Stimulated activated CD8-positive, alpha-beta memory T cell treated with anti-CD3 and anti-CD28 coated beads, Interleukin-4, amount 100 ng/mL, for 1 hour (primary cell): ENCODE measurements at places on chromosomes 7 and 10.
A peak's percentile ranks its signal among the peaks of the same experiment; 100 is the strongest.

GRCh38 chr10:129411393-129411705, 55.7 kb upstream of the MGMT start:
- DNase-seq: no peak

GRCh38 chr10:24381235-24382010, 172.5 kb downstream of the KIAA1217 start:
- DNase-seq: no peak

- no peak for DNase-seq
These were observed 385.0 kb downstream of the KCNMA1 start for GRCh38 chr10:77252380-77253146.

DNA sequence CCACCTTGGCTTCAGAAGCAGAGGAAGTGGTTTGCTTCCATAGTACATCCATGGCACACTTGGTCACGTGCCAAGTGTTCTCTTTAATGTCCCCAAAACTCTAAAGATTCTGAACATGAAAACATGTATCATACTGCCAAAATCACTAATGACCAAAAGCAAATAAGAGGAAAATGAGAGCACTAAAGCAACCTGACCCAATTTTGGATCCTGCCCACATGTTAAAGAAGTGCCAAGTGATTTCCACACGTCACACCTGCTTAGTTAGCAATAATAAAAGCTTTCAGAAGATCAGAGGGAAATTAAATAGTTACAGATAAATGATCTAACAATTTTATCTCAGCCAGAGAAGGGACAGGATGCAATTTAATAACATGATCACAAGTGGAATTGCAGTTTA, 1170.0 kb downstream of the XPNPEP1 start:
- DNase-seq: no peak

GRCh38 chr10:16314259-16314658, 122.6 kb upstream of the PTER start:
- no peak for DNase-seq

DNA sequence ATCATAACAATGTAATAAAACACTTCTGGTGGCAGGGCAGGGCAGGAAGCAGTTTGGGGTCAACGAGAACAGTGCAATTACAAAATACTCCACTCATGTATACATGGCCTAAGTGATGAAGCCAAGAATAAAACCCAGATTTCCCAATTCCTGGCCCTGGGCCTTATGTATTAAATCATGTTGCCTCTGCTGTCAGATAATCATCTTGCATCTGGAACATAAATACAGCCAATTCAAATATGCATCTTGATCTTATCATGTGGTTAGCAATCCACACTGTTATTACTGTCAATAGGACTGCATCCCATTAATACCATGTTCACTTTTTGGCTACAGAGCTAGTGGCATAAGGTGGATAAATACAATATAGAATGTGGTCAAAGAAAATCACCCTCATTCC, 186.5 kb upstream of the SLC25A13 start:
- no peak for DNase-seq

- DNase-seq: no peak
These were observed 23.7 kb upstream of the TRIM24 start for GRCh38 chr7:138436388-138436787.

DNA sequence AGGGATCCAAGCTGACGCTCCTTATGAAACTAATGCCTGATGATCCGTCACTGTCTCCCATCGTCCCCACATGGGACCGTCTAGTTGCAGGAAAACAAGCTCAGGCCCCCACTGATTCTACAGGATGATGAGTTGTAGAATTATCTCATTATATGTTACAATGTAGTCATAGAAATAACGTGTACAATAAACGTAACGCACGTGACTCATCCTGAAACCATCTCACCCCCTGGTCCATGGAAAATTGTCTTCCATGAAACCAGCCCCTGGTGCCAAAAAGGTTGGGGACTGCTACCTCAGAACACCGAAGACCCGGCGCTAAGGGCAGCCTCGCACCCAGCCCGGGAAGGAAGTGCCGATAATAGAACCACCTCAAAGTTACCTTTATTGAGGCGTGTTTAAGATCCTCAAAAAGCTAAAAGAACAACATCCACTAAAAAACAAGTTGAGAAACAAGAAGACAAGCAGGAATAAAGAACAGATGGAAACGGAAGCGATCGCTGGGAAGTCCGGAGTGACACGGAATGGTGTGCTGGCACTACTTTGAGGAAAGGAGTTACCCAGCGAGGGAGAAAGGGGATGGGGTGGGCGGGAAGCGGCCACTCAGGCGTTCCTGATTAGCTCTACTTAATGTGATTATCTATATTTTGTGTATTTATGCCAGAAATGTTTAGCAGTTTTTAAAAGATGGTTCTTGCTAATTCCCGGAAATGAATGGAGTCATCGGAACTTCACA, 50.1 kb upstream of the PRKAR1B start:
- no peak for DNase-seq

GRCh38 chr7:80182630-80183276, 48.1 kb downstream of the GNAI1 start:
- no peak for DNase-seq

- no peak for DNase-seq
These were observed 37.7 kb downstream of the COA1 start for GRCh38 chr7:43691611-43692010.

DNA sequence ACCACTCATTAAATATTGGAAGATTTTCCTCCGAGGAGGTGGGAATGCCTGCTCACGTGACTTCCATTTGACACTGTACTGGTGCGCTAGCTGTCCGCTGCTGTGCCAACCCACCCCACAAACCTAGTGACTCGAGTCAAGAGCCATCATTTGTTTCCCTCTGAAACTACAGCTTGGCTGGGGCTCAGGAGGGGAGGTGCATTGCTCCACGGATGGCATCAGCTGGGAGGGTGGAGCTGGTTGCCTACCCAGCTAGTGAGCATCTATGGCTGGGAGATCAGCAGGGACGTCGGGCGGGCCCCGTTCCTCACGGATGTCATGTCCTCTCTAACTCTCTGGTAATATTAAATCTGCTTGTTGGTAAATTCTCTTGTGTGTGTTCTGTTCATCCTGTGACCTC, 9.5 kb upstream of the FOXL3 start:
- no peak for DNase-seq

DNA sequence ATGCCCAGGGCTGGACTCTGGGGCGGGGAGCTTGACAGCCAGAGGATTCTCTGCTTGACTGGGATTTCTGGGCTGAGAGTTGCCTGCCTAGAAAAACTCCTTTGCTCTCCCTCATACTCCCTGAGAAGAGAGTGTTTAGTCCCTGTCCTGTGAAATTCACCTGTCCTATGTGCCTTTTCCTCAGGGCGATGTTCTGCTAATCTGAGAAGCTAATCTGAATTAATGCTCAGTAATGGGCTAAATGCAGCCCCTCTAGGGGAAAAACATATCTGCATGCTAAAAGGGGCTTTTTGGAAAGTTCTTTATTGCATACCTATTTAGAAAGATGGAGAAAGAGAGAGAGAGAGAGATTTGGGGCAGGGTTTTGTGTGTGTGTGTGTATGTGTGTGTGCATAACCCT, 454.4 kb downstream of the GATA3 start:
- no peak for DNase-seq

- DNase-seq: no peak
These were observed 51.1 kb downstream of the KCTD7 start for GRCh38 chr7:66679633-66680244.

GRCh38 chr7:30148951-30149459, 14.2 kb downstream of the MTURN start:
- no peak for DNase-seq

DNA sequence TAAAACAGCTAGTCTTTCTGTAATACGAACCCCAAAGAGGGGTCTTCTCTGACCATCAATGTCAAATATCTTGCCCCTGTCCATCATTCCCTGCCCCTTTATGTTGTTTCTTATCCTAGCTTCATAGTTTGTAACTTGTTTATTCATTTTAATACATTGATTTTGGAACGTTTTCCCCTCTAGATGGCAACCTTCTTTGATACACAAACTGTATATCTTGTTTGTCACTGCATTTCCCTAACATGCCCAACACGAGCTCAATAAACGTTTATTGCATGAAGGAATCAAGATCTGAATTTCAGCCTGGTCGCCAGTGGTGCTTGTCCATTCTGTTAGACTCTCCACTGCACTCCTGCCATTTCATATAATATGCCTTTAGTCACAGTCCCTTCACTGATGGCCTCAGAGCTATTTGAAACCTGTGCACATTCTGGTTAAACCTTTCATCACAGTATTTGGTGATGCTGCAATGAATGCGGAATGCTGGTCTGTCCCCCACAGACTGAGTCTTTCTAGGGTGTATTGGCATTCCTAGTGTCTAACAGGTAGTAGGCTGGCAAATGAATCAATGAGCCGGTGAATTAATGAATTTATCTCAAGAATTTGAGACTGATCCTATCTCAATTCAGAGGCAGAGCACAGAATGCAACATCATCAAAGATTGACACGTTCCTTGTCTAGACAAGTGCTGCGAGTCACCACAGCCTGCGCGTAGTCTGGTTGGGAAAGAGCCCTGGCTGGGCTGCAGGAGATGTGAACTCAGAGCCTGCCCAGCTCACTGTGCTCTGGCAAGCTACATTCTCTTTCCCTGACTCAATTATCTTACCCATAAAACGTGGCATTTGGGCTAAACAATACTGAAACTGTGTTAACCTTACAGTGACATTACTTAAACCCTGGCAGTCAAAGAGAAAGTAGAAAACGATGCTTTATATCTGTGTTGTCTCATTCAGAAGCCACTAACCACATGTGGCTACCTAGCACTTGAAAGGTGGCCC, 55.2 kb upstream of the FRMD4A start:
- DNase-seq: no peak

GRCh38 chr7:4189131-4189570, 492.9 kb upstream of the FOXK1 start:
- no peak for DNase-seq

GRCh38 chr7:132152131-132152889, 424.0 kb downstream of the PLXNA4 start:
- no peak for DNase-seq

DNA sequence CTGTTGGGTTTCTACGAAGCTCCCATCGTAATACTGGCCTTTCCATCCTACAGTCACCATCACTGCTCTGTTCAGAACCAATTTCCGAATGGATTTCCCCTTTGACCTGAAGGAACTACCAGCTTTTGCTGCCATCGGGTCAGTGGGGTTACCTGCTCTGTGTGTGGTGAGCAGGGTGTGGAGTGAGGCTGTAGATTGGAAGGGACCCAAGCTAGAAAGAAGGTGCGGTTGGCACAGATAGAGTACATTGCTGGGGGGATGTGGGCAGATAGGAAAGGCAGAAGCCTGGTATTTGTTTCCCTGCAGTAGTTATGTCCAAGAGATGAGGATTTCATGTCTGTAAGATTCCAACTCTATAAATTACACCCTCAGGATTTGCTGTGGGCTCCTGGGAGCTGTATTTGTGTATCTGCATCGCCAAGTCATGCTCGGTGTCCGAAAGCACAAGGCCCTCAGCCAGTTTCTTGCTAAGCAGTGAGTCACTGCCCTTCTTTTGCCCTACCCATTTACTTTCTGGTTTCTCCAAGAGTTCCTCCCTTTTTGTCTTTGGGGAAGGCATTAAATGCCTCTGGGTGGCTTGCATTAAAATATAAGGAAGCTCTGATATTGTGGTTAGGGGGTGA, 15.4 kb downstream of the CLCN1 start:
- no peak for DNase-seq

DNA sequence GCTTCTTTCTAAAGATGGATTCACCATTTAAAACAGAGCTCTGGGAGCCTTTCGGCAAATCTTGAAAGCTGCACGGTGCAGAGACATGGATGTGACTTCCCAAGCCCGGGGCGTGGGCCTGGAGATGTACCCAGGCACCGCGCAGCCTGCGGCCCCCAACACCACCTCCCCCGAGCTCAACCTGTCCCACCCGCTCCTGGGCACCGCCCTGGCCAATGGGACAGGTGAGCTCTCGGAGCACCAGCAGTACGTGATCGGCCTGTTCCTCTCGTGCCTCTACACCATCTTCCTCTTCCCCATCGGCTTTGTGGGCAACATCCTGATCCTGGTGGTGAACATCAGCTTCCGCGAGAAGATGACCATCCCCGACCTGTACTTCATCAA, 3.7 kb downstream of the GPER1 start:
- DNase-seq: no peak

DNA sequence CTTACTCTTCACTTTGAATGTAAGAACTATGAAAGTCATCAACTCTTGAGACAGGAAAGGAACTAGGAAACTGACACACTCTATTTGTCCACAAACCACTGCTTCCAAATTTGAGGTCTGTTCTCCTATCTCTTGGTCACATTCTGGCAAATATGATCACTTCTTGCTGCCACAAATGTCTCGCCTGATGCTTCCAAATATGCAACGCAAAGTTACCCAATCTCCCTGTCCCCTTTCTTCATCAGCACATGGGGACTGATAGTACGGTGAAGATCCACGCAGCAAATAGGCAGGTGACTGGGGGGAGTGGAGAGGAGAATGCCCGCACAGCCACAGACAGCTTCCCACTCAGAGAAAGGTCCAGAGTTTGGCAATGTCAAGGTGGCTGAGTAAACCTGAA, 92.6 kb upstream of the TCF7L2 start:
- no peak for DNase-seq

GRCh38 chr10:28533571-28534304, 820 bp downstream of the WAC start:
- peak; percentile 51 for DNase-seq

DNA sequence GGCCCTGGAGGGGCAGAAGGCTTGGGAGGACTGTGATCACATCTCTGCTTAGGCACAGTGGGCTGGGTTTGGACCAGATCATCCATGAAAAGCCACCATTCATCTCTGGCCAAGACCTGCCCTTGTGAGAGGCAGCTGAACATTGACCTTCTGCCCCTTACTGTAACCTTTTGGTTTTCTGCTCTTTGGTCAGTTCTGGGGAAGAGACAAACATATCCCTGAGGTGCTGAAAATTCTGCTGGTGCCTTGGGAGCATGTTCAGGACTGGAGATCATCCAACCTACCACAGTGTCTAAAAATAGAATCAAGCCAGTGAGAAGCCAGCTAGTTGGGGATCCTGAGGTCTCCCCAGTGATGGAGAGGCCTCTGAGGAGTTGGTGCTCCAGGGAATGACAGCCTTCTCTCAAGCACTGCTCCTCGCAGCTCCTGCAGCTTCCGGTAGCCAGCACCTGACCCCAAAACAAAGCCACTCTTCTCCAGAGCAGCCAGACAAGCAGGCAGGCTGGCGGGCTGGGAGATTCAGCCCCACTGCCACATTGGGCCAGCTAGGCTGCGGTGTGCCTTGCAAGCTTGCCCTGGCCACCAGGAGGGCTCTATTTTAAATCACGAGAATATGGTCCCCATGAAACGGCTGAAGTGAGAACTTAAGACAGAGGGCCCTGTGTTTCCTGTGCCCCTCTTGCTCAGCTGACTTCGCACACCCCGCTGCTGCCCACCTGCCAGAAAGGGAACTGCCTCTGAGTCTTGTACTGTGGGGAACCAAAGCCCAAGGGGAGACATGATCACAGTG, 37.8 kb upstream of the UBE2H start:
- no peak for DNase-seq

GRCh38 chr10:7383442-7383841, 27.4 kb downstream of the SFMBT2 start:
- no peak for DNase-seq

GRCh38 chr7:78006063-78006755, 207.6 kb downstream of the PHTF2 start:
- no peak for DNase-seq
